Daoy (cell line): ENCODE measurements at places on chromosomes 11 and 22. TPM values are rescaled to one million over a fixed set of nuclear protein-coding genes. Genes with fewer than 3 reads are reported as not detected.

DNA sequence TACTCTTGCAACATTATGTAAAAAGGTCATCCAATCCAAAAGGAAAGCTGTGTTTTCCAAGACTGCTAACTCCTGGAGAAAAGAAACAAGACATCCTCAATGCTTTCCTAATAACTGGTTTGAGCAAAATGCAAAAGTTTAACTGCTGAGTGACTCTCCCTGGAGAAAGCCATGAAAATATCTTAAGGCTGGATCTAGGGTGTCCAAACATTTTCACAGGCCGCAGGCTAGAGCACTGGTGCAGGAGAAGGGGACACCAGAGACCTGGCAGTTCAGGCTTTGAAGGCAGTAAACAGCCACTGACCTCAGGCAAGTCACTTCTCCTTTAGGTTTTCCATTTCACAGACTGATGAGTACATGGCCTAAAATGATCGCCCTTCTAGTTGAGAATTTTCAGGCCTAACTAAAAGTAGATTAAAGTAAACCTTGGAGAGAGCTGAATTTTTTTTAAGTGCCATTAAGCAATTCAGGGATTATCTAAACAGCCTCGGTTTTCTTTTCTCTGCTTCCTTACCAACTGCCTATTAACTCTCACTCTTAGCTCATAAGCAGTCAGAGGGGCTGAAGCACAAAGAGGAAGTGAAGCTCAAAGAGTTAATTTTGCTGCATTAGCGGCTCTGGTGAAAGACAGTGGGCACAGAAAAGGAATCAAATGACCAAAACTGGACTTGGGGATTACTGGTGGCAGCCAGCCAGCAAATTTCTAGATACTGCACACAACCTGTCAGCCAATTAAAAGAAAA lies 2.3 kb downstream of the CHKA start:
- DNase-seq, result no peak

- DNase-seq, result no peak
These were observed 813.3 kb upstream of the RAG2 start for GRCh38 chr11:37411289-37411688.

DNA sequence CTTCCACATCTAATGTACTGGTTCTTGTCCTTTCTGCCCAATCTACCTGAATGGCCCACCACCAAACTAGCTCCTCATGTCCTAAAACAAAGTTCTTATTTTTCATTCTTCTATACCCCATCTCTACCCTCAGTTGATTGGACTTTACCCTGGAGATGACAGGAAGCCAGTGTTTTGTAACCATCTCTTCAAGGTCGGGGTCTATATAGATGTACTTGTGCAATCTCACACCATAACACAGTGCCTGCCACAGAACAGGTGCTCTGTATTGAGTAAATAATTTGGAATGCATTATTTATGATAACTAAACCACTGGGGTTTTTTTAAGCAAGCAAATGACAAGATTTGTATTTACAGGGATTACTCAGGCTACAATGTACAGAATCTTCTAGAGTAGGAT lies 76.7 kb upstream of the FAM181B start:
- no peak for DNase-seq

DNA sequence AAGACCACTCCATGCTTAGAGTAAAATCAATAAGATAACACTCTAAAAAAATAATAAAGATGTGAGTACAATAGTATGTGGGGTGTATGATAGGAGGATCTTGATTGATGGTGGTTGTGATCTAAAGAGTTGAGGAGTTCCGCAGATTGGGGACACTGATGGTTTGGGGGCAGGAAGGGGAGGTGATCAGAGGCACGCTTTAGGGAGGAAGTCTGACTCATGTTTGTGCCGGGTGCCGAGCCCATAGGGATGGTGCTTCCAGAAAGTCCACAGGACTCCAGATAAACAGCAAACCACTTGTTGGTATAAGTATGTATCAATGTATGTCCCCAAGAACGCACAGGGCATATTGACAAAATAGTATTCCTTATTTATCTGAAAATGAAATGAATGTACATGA lies 27.5 kb downstream of the LINC01488 start:
- DNase-seq, result no peak

GRCh38 chr11:107660066-107660465 lies 51.8 kb downstream of the SLN start:
- no peak for DNase-seq

LYVE1 gene
- not detected in 2 replicates for total RNA-seq

C11orf16 gene
- total RNA-seq, result not detected in 2 replicates

CRYBB2 gene
- not detected in 2 replicates for total RNA-seq

FREY1 gene
- 0.23 and 0.39 TPM in 2 replicates for total RNA-seq
